Suprapubic skin (tissue), 4 donors: ENCODE measurements at places on chromosomes 2 and 18.

DNA sequence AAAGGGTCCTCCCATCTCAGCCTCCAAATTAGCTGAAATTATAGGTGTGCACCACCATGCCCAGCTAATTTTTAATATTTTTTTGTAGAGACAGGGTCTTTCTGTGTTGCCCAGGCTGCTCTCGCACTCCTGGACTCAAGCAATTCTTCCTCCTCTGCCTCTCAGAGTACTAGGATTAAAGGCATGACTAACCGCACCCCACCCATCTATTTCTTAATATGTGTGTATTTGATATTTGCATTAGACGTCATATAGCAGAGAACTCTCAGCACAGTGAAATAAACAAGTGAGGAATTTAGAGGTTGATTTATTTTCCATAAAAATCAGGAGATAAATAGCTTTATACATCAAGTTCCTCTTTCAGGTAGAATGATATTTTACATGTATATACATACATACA lies 213.5 kb downstream of the FSIP2 start:
- H3K4me3 ChIP-seq = no peak overlapping the region
- no peak for DNase-seq
- H3K36me3 ChIP-seq = peaks cover 3% of the 10 kb centered on the region
- no peaks in the 10 kb centered on the region for H3K4me1 ChIP-seq

- DNase-seq = no peak
- H3K4me1 ChIP-seq = peaks cover 19% of the 10 kb centered on the region
- no peak overlapping the region for H3K4me3 ChIP-seq
- H3K27me3 ChIP-seq = no peaks in the 10 kb centered on the region
- H3K36me3 ChIP-seq = no peaks in the 10 kb centered on the region
These were observed 117.6 kb downstream of the DOCK10 start for GRCh38 chr2:224924631-224925030.

- no peaks in the 10 kb centered on the region for H3K27me3 ChIP-seq
- DNase-seq = no peak
- no peaks in the 10 kb centered on the region for H3K36me3 ChIP-seq
- H3K4me3 ChIP-seq = no peak overlapping the region
- no peak overlapping the region for H3K27ac ChIP-seq
- H3K4me1 ChIP-seq = no peaks in the 10 kb centered on the region
These were observed 32.9 kb downstream of the OSBPL6 start for GRCh38 chr2:178227187-178227586.

- peaks cover 5% of the 10 kb centered on the region for H3K36me3 ChIP-seq
- H3K27me3 ChIP-seq = no peaks in the 10 kb centered on the region
- no peak for DNase-seq
- no peak overlapping the region for H3K27ac ChIP-seq
These were observed 84.8 kb downstream of the ACTR3 start for GRCh38 chr2:113974727-113975126.

GRCh38 chr2:105446501-105446900 lies 47.6 kb upstream of the FHL2 start:
- DNase-seq = no peak
- no peak overlapping the region for H3K4me3 ChIP-seq
- no peaks in the 10 kb centered on the region for H3K27me3 ChIP-seq
- no peak overlapping the region for H3K27ac ChIP-seq
- no peaks in the 10 kb centered on the region for H3K4me1 ChIP-seq

DNA sequence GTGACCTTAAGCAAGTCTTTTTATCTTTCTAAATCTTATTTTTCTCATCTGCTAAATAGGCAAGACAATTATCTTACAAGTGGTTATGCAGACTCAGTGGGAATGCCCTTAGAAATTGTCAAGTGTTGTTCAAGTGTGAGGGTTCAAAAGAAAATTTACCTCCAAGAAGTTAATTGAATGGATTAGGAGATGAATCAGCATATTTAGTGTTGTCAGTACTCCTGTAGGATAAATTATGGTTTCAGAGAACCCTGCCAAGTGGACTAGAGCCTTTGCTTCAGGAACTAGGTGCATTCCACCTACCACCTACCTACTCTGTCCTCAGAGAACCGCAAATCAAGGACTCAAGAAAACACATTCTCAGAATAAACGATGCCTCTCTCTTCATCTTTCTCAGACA lies 69.8 kb upstream of the KCTD1 start:
- no peak overlapping the region for H3K27ac ChIP-seq
- DNase-seq = no peak
- no peak overlapping the region for H3K4me3 ChIP-seq
- H3K36me3 ChIP-seq = no peaks in the 10 kb centered on the region
- no peaks in the 10 kb centered on the region for H3K4me1 ChIP-seq
- H3K27me3 ChIP-seq = no peaks in the 10 kb centered on the region

DNA sequence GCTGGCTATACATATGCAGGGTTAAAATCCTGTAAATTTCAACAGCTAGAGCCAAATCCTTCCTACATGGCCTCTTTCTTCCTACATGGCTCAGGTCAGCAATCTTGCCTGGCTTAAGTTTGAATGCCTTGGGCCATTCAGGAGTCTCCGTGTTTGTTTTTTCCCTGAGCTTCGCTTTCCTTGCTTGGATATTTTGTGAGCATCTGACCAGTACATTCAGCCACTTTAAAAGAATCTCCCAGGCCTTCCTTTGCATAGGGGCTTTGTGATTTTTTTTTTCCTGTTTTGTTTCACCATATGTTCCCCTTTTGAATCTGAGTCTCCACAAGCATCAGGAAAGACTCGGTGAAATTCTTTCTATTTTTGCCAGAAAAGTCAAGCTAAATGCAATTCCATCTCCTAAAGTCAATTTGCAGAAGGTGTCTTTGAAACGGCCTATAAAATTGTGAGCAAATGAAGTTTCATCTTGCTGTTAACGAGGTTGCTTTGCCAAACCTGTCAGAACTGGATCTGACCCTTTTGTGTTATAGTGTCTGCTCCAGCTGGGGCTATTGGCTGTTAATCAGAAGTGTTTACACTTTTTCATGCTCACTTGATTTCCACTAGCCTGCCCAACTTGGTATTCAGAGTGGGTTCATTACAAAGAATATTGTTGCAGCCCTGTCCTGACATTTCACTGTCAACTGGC lies 256.9 kb downstream of the DCC start:
- DNase-seq = no peak
- no peaks in the 10 kb centered on the region for H3K27me3 ChIP-seq
- no peaks in the 10 kb centered on the region for H3K36me3 ChIP-seq
- no peak overlapping the region for H3K4me3 ChIP-seq

DNA sequence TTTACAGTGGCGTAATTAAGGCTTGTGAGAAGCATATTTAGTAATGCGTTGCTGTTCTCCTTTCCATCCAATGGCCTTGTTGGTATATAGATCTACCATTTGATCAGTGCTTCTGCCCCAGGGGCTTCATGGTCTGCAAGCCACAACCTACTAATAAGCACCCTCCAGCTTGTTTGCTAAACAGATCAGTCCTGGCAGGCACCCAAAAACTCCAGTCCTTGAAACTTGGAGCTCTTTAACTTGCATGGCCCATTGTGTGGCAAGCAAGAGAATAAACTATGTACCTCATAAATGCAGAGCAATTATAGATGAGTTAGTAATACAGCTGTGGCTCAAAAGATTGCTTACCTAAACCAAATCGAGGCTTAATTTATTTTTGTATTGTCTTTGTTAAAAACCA lies 158.5 kb downstream of the FTCDNL1 start:
- no peak for DNase-seq
- H3K27ac ChIP-seq = no peak overlapping the region
- no peaks in the 10 kb centered on the region for H3K4me1 ChIP-seq
- no peaks in the 10 kb centered on the region for H3K27me3 ChIP-seq

DNA sequence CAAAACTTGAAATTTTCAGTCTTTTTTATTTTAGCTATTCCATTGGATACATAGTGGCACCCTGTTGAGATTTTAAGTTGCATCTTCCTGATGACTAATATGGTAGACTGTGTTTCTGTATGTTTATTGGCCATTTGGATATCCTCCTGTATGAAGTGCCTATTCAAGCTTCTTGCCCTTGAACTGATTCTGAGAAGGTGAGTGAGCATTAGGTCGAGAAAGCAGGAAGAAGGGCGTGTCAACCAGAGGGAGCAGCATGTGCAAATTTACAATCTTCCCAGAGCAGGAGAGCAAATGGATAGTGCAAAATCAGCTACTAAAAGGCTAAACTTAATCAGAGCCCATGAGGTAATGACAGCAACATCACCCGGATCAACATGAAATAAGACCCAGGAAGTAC lies 8.6 kb downstream of the INPP1 start:
- peaks cover 51% of the 10 kb centered on the region for H3K4me1 ChIP-seq
- no peaks in the 10 kb centered on the region for H3K27me3 ChIP-seq
- H3K27ac ChIP-seq = peak overlapping the region; percentile 74
- no peaks in the 10 kb centered on the region for H3K36me3 ChIP-seq
- H3K4me3 ChIP-seq = no peak overlapping the region
- no peak for DNase-seq

- no peak overlapping the region for H3K4me3 ChIP-seq
- peaks cover 6% of the 10 kb centered on the region for H3K36me3 ChIP-seq
- H3K27me3 ChIP-seq = no peaks in the 10 kb centered on the region
- no peaks in the 10 kb centered on the region for H3K4me1 ChIP-seq
- H3K27ac ChIP-seq = no peak overlapping the region
These were observed 71.4 kb upstream of the ZNF385B start for GRCh38 chr2:179932786-179933185.

- H3K4me1 ChIP-seq = peaks cover 5% of the 10 kb centered on the region
- no peak for DNase-seq
- H3K27ac ChIP-seq = no peak within 1 kb of the TSS
- no peaks in the 10 kb centered on the region for H3K36me3 ChIP-seq
- H3K4me3 ChIP-seq = peak within 1 kb of the TSS; percentile 33
- H3K27me3 ChIP-seq = peaks cover 35% of the 10 kb centered on the region
These were observed at the start of gene DCC for GRCh38 chr18:52339891-52340371. TSS of gene DCC (plus strand) at chr18:52340197. CDS start at chr18:52340788, 591 bp downstream.

DNA sequence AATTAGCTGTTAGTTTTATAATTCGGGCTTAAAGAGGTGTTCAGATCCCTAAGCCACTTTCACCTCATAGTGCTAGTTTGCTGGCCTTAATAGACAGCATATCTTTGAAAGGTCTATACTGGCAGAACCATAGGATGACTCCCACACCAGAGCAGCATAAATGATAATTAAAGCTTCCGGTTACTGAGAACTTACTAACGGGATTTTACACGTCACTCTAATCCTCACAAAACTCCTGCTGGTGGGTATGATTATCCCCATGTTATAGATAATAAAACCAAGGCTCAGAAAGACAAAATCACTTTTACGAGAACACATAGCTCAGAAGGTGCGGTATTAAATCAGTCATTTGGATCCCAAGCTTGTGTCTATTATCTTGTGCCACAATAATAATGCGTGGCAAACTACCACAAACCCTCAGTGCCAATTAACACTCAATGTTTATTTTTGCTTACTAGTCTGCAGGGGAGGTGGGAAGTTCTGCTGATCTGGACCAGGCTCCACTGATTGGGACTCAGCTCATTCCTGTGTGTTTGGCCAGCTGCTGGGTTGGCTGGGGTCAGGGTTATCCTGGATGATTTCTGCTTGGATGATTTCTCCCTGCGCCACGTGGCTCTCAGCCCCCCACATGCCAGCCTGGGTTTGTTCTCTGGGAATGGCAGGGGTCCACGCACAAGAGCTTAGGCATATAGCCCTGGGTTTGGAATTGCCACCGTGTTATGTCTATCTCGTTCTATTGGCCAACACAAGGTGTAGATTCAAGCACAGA lies 62.3 kb downstream of the TRIB2 start:
- no peak overlapping the region for H3K27ac ChIP-seq
- no peak overlapping the region for H3K4me3 ChIP-seq
- DNase-seq = no peak
- H3K36me3 ChIP-seq = no peaks in the 10 kb centered on the region

DNA sequence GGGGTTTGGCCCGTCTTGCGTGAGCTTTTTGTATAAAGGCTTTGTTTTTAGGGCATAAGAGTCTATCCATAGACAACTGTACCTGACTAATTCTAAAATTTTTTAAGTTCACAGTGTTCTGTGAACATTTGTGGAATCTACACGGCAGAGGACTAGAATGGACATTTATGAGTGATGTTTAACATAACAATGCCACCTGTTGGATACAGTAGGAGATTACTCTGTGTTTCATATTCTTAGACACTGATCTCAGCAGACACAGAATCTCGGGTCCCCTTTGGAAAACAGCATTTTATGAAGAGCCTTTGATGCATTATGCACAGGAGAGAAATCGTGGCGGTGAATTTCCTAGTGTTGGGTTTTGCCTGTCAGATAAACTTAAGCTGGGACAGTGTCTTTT lies 752.2 kb downstream of the DPP10 start:
- no peaks in the 10 kb centered on the region for H3K36me3 ChIP-seq
- H3K27me3 ChIP-seq = no peaks in the 10 kb centered on the region
- H3K4me3 ChIP-seq = no peak overlapping the region
- H3K27ac ChIP-seq = no peak overlapping the region
- no peaks in the 10 kb centered on the region for H3K4me1 ChIP-seq

DNA sequence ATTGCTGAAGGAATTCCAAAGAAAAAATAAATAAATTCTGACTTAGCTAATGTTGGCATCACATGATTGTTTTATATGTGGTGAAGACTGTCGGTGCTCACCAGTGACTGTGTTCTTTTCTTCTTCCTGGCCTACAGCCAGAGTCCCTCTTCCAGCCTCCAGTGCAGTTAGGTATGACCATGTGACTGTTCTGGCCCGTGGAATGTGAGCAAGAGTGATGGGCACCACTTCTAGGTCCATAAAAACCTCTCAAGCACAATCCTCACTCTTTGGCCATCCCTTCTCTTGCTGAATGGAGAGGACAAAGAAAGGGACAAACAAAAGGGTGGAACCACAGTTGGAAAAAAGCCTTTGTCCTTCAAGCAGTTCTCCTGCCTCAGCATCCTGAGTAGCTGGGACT lies 39.0 kb upstream of the BMPR2 start:
- no peak overlapping the region for H3K27ac ChIP-seq
- no peaks in the 10 kb centered on the region for H3K27me3 ChIP-seq
- DNase-seq = no peak
- H3K4me1 ChIP-seq = no peaks in the 10 kb centered on the region
- no peak overlapping the region for H3K4me3 ChIP-seq

DNA sequence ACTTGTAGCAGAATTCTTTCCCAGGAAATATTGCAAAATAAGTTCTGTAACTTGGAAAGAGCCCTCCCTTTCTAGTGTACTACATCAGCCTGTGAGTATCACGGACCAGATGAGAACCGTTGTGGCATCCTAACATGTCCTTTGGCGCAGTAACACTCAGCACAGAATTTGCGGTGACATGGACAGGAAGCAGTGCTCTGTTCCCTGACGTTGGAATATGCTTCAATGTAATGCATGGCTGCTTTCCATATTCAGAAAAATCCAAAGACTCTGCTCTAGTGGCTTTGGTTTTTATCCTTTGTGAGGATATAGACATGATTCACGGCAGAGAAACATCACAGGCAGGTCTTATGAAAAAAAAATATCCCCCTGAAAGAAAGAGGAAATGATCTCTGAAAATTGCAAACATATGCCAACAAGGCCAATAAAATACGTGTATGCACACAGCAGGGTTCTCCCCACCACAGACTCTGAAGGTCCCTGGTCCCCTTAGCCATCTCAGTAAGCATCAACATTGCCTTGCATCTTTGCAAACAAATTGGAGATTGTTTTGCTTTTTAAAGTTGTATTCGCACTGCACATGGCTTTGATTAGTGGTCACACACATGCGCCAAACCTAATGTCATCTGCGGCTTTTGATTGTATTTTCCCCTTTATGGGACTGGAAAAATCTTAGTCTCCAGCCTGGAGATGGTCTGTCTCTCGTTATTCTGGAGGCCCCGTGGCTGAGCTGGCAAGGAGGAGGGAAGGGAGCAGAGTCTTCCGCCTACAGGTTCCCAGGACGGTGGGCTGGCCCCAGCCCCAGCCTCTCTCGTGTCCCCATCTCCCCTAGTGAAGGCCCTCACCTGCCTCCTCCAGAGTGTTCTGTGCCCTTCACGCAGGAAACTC lies 122.9 kb downstream of the COPS8 start:
- no peak overlapping the region for H3K4me3 ChIP-seq
- peaks cover 20% of the 10 kb centered on the region for H3K4me1 ChIP-seq
- H3K36me3 ChIP-seq = no peaks in the 10 kb centered on the region
- DNase-seq = no peak
- no peaks in the 10 kb centered on the region for H3K27me3 ChIP-seq
